ENCODE measurements at places on chromosomes 4 and X.

DNA sequence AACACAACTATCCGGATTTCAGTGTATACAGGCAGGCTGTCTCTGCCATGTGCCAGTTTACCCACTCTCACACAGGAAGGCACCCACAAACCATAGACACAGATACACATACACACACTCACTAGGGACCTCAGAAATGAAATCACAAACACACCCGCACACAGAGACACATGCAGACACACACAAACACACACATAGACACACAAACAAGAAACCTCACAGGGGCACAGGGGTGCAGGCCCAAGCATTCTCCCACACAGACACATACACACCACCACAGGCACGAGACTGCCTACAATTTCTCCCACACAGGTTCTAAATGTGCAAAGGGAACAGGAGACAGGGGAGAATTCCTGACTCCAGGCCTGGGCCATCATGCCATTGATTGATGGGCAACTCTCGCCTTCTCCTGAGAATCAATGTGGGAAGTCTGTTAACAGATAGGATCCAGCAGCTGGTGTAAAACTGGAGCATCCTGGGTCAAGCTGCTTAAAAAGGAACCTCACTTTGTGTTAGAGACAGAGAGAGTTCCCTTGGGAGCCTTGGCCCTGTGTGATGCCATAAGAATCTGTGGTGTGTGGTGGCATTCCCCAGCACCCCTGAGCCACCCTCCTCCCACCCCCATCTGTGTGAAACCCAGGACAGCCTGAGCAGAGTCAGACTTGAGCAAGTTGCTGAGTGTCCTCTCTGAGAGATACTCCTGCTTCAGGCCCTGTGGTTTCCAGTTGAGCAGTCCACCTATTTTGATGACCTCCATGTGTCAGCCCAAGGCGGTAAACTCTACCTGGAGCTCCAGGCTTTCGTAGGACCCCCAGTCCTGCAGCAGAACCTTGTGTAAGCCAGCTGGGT, 33.9 kb downstream of the NBDY start:
- no peak for DNase-seq

DNA sequence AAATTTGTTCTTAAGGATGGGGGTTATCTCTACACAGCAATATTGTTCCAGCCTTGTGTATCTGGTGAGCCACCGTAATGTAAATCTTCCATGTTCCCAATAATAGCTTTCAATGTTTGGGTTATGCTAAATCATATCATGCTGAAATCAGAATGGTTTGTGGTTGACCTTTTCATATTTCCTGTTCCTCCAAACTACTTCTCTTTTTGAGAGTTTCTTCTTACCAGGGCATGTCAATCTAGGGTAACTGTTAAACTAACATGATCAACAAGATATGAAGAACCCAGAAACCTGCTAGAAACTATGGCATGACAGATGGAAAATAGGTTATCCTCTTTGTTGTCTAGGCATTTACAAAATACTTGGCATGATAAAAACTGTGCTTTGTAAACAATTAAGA, 22.0 kb downstream of the TNMD start:
- DNase-seq: no peak

GRCh38 chrX:97563531-97564133, 679.9 kb downstream of the RPA4 start:
- DNase-seq: no peak

DNA sequence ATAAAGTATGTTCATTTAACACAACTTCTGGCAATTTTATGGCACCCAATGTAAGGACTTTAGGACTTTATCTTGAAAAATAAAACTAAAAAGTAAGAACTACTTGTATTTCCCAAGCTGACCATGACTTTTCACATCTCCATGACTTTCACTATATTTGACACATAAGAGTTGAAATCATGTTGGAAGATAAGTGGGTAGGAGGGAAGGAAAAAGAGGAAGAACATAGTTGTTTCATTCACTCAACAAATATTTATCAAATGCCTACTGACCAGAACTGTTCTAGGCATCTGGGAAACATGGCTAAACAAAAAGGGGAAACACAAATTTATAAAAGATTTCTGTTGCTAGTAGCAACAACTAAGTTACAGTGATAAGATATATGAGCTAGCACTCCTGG, 16.0 kb downstream of the SCLT1 start:
- no peak for DNase-seq

GRCh38 chr4:40607221-40607620, 22.4 kb downstream of the RBM47 start:
- no peak for DNase-seq

- no peak for DNase-seq
Observed at GRCh38 chr4:42945874-42946273, 53.4 kb downstream of the GRXCR1 start.

DNA sequence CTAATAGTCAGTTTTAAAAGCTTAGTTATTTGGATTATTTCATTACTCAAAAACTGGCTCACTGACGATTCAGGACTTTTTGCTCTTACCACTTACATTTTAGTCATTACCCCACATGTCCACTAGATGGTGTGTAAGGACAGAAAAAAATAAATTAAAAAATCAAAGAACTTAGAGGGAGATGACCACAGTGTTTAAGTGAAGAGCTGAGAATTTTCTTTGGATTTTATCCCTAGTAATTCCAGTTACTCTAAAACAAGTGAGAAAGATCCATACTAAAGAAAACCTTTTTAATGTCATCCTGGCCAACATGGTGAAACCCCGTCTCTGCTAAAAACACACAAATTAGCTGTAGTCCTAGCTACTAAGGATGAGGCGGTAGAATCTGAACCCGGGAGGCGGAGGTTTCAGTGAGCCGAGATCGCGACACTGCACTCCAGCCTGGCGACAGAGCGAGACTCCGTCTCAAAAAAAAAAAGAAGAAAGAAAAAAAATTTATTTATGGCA, 26.4 kb upstream of the TMPRSS11B start:
- no peak for DNase-seq

GRCh38 chr4:75180217-75180616, 247.3 kb downstream of the PARM1 start:
- DNase-seq: no peak

GRCh38 chrX:105263801-105264200, 43.3 kb upstream of the TEX13A start:
- no peak for DNase-seq

DNA sequence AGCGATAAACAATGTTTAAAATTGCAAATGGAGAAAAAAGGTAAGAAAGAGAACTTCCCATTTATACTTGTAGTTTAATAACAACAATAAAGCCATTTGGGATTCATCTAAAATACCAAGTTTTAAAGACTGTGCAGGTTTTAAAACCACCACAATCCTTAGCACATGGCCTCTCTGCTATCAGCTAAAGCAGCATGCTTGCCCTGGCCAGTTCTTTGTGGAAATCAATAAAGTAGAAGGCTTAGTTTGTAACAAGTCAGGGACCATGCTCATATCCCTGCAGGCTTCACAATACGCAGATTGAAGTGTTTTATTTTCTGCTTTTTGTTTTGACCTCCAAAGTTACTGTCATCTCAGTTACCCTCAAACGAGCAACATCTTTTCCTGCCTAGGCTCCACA, 249.5 kb downstream of the INPP4B start:
- DNase-seq: no peak

DNA sequence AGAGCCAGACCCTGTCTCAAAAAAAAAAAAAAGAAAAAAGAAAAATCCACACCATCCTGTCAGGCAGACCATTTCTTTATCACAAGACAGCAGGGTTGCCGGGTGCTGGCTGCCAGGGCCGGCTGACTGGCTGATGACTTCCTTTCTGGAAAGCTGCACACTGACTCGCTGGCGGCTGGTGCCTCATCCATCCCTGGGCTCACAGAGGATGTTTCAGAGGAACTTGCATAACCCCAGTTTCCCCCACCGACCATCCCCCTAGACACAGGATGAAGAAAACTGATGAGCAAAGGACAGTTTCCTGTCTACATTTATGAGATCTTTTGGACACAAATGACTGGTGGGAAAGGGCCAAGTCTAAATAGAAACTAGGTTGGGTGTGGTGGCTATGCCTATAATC, 14.1 kb downstream of the HPSE start:
- DNase-seq: no peak

DNA sequence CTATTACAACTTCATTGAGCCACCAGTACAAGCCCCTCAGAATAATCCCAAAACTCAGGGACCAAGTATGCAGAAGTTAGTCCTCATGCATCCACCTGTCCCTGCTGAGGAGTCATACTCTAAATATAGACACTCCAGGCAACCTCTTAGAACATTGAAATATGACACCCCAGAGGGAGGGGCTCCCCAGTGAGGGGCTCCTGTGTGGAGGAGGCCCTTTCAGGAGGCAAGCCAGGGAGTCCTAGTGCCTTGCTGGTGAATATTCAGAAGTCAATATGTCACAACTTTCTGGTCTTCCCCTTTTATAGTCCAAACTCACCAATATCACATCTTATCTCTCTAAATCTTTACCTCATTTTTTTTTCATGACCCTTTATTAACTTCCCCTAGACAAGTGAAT, 1.6 kb upstream of the ARMCX6 start:
- DNase-seq: peak; percentile 22

DNA sequence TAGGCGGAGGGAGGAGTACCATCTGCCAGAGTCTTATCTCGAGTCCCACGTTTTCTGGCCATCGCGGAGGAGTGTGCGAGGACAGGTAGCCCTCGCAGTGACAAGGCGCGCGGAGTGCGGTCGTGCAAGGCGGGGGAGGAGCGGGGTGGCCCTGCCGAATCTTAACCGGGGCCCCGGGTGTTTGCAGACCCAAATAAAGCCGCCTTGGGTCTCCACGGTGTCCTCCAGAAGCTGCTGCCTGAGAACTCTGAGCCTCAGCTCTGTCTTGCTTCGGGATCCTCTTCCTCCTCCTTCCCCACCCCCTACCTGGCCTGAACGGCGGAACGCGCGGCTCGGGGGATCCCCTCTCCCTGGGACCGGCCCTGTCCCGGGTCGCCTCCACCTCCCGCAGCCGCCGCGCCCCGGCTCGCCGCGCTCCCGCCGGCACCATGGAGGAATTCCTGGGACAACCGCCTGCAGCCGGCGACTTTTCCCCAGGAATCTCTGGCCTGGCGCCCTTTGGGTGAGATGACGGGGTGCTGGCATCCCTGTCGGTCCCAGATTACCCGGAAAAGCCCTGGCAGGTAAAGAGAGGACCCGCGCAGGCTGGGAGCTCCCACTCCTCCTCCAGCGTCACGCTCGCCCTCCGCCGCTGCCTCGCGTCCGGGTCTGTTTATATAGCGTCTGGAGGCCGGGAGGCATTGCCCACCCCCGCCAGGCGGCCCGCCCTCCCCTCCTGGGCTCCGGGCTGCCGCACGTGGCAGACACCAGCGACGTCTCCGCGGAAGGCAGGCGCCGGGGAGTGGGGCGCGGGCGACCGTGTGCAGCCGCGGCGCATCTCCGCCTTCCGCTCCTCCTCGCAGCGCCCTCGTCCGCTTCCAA, at the start of gene GALNTL6:
GALNTL6 (plus strand) TSS at position 740 of the 861 bp plus-strand sequence.
- DNase-seq: no peak

DNA sequence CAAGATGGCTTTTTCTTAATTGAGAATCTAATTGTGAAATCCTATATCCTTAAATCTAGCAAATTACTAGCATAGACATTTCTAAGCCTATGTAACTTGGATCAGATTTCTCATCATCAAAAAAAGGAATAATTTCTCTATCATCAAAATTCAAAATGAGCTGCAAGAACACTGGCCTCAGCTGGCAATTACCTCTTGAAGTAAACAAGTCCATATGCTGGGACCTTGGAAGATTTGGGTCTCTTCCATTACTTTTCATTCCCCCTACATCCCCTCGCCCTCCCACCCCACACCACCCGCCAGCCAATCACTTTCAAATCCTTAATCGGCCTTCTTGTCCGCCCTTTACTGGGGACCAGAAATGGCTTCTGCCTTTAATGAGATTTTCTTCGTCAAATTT, 23.3 kb upstream of the MBTPS2 start:
- DNase-seq: peak; percentile 31

DNA sequence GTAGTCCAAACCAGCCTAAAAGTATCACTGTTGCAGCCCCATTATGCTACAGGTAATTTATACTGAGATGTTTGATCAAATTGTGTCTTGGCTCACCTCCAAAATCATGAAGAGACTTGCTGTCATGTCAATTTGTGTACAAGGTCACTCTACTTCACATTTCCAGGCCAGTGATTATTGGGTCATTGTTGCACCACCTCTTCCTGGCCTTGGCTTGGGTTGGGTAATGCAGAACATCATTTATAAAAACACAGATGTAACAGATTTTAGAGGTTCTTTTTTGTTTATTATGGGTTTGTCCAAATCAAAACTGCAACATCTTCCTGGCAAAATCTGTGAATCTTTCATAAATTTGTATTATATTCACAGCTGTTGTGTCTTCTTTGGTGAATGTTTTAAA, 459.5 kb downstream of the ANKRD50 start:
- DNase-seq: no peak

GRCh38 chrX:27591938-27592337, 1.8 kb downstream of the DCAF8L2 start:
- peak; percentile 81 for DNase-seq

- DNase-seq: no peak
Observed at GRCh38 chr4:18227880-18228279, 206.3 kb upstream of the LCORL start.

DNA sequence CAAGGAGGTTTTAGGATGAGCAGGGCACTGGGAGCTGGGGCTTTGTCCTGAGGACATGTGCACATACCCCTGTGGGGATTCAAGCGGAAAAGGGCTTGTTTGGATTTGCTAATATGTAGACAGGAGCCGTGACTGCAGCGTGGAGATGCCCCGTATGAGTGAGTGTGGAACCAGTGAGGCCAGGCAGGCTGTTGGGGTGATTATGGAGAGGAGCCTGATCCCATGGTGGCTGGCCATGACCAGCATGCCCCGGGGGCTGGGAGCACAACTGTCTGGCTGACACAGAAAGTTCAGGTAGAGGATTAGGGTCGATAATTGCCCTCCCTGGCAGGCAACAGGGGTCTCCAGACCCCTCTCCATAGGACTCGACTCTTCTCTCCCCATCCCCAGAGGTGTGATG, 68.8 kb upstream of the STX18 start:
- no peak for DNase-seq

DNA sequence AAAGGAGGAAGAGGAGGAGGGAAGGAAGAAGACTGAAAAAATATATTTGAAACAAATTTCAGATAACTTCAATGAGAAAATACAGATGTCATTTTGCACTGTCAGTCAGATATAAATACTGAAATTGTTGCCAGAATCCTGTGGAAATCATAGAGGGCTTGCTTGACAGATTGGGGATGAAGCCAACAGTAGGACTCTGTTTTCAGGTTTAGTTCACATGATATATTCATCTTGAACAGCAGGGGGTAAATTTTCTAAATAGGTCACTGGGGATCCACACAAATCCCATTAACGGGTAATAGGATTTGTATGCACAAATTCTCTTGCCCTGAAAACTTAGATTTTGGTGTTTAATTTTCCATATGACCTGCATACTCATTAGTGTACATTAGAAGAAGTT, 103.3 kb upstream of the PCDH18 start:
- DNase-seq: peak; percentile 39

Data from NCI-H2171 (cell line).